ENCODE measurements at places on chromosomes 6 and 20.
A peak's percentile ranks its signal among the peaks of the same experiment; 100 is the strongest.

- no peak for DNase-seq
These were observed 34.5 kb downstream of the LATS1 start for GRCh38 chr6:149683256-149683859.

GRCh38 chr6:15280028-15280427 is 34.2 kb downstream of the JARID2 start:
- no peak for DNase-seq

DNA sequence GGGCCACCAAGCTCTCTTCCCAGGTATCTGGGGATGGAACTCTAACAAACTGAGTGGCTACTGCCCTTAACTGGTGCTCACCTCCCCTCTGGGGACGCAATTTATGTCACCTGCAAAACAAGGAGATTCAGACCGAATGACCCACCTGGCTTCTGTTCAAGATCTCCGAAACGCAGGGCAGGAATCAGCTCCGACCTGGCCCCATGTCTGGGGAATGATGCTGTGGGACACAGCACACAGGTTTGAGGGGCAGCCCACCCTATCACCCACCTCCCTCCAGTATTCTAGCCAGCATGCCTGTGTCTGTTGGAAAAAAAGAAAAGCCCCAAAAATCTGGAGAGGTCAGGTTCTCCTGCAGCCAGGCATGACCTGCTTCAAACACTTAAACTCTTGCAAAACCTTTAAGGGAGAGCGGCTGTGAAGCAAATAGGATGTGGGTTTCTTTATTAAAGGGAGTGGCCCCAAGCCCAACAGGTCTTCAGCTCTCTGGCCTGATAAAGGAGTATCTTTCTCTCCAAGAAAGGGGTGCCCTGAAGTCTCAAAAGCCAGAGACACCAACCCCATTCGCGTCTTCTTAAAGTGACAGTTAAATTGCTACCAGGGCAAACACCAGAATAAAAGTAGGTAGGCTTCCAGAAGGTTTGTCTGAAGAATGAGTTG is 6.4 kb downstream of the PREX1 start:
- DNase-seq, result no peak

DNA sequence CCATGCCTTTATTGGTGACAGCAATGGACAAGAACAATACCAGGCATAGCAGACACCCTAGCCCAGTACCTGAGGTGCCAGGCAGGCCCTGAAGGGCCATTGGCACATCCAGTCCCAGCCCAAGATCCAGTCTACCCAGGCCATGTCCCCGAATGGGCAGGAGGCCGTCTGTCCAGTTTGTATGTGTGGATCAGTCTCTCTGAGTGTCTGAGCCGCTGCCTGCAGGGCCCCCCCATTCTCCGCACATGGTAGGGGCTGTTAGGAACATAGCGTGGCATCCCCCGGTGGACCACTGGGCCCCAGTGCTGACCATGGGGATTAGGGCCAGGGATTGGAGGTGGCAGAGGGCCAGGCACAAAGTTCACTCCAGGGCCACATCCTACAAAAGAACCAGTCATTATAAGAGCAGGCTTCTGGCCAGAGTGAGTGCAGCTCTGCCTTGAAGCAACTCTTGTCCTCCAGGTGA is 5.1 kb downstream of the PCED1A start:
- DNase-seq, result no peak

DNA sequence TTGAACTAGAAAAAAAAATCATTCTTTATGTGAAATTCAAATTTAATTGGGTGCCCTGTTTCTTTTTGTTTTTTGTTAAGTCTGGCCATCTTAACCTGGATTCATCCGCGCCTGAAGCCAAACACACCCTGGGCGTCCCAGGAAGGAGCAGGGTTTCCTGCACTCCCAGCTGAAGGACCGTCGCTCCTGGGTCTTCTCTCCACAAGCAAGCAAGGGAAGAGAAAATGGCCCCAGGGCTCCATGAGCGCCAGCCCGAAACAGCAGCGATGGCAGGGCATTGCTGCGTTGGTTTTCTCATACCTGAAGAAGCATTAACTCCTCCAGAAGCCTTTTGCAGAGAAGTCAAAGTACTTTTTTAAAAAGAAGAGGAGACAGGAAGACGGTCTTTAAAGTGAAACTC is 105.4 kb upstream of the AFDN start:
- no peak for DNase-seq

DNA sequence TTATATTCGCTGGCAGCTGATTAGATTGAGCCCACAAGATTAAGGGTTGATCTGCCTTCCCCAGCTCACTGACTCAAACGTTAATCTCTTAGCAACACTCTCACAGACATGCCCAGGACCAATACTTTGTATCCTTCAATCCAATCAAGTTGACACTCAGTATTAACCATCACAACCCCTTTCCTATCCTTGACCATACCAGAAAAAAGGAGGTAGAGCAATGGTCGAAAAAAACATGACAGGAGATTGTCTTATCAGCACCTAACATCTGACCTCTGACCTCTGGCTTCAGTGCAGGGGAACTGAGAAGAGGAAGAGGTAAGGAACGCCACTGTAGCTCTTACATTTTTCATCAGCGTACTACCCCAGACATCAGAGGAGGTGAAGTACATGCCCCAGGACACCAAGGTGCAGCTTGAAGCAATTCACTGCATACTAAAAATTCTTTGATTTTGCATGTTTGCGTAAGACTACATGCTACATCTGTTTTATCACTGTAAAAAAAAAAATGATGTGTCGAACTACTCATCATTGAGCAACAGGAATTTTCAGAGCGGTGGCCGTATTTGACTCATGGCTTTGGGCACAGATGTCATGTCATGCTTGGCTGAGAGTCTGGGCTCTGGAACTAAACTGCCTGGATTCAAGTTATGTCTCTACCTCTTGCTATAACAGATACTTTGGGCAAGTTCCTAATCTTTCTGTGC is 188.0 kb upstream of the TAB2 start:
- no peak for DNase-seq

GRCh38 chr6:35296931-35297600 is 552 bp upstream of the DEF6 start:
- no peak for DNase-seq

- no peak for DNase-seq
These were observed 36.1 kb upstream of the KCNB1 start for GRCh38 chr20:49518576-49518975.

DNA sequence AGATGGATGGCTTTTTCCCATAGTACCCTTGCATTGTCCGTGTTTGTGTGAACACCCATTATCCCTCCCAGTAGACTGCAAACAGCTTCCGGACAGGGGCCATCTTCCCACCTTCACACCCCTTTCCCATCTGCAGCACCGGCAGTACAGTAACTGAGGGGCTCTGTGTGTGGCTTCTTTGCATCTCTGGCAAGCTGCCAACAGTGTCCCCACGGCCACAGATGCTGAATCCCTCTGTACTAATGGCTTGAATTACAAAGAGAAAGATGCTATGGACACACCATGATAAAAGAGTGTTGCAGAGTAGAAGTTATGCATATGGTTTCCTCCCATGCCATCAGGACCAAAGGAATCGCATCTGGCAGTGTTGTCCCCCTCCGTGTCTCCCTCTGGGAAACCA is 101.1 kb upstream of the CDYL start:
- no peak for DNase-seq

- peak; percentile 76 for DNase-seq
These were observed 2.7 kb upstream of the COL12A1 start for GRCh38 chr6:75208298-75209183.

GRCh38 chr6:158611541-158612370 is 32.8 kb downstream of the DYNLT1 start:
- no peak for DNase-seq

- DNase-seq, result no peak
These were observed 42.1 kb downstream of the FAXC start for GRCh38 chr6:99307295-99307907.

DNA sequence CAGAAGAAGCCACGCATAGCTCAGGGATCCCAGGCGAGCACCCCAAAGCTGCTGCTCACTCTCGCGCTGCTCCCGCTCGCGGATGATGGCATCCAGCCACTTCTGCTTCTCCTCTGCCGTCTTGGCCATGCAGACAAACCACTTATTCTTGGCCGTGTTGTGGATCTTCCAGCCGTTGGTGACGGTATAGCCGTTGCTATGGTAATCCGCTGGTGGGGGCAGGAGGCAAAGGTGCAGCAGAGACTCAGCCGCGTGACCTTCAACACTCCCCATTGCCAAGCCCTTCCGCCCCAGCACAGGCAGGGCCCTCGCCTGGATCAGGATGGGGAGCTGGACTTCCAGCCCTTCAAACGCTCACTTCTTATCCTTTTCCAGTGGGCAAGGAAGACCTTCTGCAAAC is 136.9 kb downstream of the PREX1 start:
- no peak for DNase-seq

GRCh38 chr6:146594495-146594894 is 4.3 kb upstream of the ADGB start:
- no peak for DNase-seq

DNA sequence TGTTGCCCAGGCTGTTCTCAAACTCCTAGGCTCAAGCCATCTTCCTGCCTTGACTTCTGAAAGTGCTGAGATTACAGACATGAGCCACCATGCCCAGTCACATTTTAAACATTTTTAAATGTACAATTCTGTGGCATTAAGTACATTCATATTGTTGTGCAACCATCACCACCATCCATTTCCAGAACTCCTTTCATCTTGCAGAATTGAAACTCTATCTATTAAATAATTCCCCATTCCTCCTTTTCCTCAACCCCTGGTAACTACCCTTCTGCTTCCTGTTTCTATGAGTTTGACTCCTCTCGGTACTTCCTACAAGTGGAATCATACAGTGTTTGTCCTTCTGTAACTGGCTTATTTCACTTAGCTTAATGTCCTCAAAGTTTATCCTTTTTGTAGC is 103.8 kb upstream of the NAA20 start:
- DNase-seq, result no peak

DNA sequence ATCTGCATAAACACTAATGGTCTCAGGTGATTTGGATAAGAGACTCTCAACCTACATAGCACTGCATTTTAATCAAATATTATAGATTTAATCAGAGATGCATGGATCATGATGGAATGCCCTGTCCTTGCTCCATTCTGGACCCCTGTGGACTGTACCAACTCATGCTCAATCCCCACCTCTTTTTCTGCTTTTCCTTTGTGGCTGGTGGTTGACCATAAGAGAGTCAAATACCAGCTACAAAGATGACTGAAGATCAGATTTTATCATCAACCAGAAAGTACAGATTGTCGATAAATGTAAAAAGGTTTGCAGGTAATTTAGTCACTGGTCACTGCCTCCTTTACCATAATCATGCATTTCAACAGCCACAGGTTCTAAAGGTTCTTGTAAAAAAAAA is 116.2 kb downstream of the ME1 start:
- no peak for DNase-seq

- no peak for DNase-seq
These were observed 12.5 kb downstream of the OTOR start for GRCh38 chr20:16760431-16761304.

DNA sequence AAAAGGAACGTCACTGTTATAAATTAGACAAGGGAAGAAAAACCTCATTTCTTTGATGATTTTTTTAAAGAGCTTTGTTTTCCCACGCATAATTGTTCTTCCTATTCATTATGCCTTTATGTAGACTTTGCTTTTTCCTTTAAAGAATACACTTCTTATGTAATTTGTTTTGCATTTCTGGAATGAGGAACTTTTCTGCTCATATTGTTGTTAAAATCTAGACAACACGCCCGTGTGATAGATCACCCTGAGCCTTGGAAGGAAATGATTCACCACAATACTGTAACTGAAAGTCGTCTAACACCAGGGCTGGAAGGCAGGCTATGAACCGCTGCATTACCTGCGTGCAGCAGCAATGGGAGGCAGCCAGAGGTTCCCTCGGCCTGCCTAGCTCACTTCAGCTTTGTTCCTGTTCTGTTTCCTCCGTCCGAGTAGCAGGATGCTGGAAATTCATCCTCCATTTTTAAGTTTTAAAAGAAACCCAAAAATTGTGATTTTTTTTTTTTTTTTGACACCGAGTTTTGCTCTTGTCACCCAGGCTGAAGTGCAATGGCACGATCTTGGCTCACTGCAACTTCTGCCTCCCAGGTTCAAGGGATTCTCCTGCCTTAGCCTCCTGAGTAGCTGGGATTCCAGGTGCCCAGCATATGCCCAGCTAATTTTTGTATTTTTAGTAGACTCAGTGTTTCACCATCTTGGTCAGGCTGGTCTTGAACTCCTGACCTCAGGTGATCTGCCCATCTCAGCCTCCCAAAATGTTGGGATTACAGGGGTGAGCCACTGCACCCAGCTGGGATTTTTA is 49.6 kb upstream of the ZNF217 start:
- DNase-seq, result peak; percentile 67

DNA sequence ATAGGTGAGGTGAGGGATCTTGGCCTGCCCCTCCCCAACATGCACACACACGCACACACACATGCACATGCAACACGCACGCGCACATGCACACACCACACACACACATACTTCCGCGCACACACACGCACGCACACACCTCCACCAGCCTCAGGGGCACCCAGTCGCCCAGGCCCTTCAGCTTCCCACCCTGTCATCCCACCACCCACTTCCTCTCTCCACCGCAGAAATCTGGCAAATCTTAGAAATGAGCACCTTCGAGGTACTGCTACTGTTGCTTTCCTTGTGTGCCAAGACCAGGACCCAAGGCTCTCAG is 1.2 kb downstream of the SPDEF start:
- no peak for DNase-seq

GRCh38 chr20:48456366-48457192 is 371.2 kb downstream of the PREX1 start:
- no peak for DNase-seq

DNA sequence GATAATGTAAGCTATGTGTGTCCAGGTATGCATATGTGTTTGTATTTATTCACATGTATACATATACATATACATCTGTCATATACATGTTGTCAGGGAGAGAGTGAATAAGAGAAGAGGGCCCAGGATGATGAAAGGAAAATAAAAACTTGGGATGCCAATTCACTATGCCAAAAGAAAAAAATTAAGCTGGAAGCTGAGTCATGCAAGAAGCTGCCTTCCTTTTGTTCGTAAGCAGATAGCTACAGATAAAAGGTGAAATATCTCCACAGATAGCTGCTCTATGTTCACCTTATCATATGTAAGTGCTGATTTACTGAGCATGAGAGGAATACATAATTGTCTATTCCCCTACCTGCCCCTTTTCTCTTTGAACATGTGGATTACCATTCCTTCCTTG is 579.9 kb downstream of the EPM2A start:
- DNase-seq, result no peak

GRCh38 chr6:167209577-167209975 is 51.8 kb upstream of the GPR31 start:
- DNase-seq, result no peak

- DNase-seq, result no peak
These were observed 39.6 kb downstream of the MEP1A start for GRCh38 chr6:46832816-46833215.

- no peak for DNase-seq
These were observed 10.2 kb downstream of the ADA start for GRCh38 chr20:44641325-44641724.

GRCh38 chr20:49356676-49357075 is 78.8 kb upstream of the ZNFX1 start:
- DNase-seq, result no peak

Measured in effector CD4-positive, alpha-beta T cell (primary cell).